ENCODE measurements at places on chromosomes 7 and 10.

- no peak for DNase-seq
Observed at GRCh38 chr10:96666741-96667140, 53.6 kb downstream of the PIK3AP1 start.

- no peak for DNase-seq
Observed at GRCh38 chr7:52143219-52143618, 826.6 kb upstream of the COBL start.

- DNase-seq: no peak
Observed at GRCh38 chr7:155917836-155918430, 105.7 kb upstream of the SHH start.

DNA sequence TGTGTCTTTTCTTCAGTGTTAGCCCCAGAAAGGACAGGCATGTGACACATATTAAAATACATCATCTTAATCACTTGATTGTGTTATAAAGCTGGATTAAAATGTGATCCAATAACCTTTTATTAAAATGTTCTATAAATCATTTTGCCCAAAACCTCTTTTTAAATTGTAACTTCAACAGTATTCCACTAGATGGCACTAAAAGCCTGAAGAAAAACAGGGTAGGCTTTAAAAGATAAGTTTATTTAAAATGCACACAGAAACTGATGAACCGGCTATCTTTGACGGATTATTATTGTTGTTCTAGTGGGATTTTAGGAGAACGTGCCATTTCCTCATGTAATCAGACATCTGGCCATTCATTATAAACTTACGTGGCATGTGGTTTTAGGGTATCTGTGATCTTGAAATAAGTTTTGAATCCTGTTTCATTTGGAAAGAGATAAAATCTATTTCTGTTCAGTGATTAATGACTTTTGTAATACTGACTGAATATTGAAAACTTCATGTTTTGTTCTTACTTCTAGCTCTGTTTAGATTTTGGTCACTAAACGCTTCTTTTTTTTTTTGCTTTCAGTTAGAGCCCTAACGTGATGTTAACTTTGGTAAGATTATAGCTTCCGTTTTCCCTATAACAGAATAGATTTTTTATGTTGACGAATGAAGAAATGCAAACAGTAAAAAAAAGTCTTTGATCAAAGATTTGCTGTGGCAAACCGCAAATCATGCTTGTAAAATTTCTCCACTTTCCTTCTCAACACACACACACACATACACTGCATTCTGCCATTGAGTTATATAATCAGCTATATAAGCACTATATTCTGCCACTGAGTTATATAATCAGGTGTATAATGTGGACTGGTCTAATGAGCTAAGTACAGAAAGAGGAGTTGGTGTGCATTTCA lies 13.6 kb downstream of the VPS50 start:
- no peak for DNase-seq

- no peak for DNase-seq
Observed at GRCh38 chr10:58554316-58554715, 41.6 kb downstream of the BICC1 start.

DNA sequence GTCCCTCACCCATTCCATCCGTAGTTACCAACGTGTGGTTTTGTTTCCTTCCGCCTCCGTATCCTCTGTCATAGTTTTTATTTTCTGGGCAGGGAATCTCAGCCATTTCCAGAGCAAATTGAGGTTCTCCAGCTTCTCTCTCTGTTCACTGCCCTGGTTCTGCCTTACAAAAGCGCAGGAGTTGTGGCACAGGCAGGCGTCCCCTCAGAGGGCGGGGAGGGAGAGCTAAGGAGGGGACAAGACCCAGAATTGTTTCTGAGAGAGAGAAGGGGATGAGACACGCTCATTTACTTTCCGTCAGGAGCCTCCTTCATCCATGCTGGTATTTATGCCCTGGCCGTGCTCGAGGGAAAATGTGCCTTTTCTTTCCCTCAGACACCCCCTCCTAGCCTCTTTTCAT lies 71.0 kb downstream of the SH2D4B start:
- no peak for DNase-seq

DNA sequence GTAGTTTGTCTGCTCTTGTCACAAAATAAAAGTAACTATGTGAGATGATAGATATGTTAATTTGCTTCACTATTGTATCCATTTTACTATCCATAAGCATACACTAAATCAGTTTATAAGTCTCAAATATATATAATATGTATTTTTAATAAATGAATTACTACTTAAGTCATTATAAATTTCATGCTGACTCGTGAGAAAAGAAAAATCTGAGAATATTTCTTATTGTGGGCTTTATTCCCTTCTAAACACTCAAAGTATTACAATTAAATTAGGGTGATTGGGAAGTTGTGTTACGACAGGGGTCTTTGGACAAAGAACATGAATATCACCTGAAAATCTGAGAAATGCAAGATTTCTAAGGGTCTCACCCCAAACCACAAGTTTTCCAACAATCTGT lies 48.7 kb upstream of the RELN start:
- DNase-seq: no peak

DNA sequence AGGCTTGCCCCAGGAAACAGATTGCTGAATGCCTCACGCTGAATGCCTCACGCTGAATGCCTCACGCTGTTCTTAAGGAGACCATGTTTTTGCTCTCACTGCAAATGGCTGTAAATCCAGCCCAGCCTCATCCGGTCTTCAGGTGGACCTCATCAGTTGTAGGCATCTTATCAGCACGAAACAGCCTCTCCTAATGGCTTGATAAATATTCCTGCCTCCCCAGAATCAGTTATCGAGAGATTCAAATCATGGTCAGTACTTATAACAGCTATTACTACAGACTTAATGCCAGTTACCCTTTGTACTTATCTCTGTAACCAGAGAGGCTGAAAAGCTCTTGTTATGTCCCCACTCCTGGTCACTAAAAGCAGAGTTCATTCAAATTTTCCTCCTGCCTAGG lies 290.6 kb downstream of the FZD1 start:
- DNase-seq: no peak

DNA sequence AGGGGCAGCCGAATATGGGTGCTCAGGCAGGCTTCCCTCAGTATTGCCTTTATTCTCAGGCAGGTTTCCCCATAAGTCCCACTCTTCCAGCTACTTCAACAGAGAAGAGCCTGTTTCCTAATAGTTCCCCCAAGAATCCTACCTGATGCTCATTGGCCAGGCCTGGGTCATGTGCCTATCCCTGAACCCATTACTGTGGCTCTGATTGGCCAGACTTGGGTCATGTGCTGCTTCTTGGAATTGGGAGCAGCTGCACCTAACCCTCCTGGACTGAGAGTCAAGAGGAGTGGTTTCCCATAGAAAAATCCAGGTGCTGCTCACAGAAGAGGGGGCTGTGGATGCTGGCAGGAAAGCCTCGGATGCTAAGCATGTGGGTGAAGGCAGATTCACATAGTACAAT lies 21.7 kb downstream of the OPALIN start:
- no peak for DNase-seq

GRCh38 chr7:87959336-87959735 lies 25.3 kb downstream of the ADAM22 start:
- no peak for DNase-seq

- no peak for DNase-seq
Observed at GRCh38 chr7:22697876-22698606, 29.0 kb upstream of the IL6 start.

DNA sequence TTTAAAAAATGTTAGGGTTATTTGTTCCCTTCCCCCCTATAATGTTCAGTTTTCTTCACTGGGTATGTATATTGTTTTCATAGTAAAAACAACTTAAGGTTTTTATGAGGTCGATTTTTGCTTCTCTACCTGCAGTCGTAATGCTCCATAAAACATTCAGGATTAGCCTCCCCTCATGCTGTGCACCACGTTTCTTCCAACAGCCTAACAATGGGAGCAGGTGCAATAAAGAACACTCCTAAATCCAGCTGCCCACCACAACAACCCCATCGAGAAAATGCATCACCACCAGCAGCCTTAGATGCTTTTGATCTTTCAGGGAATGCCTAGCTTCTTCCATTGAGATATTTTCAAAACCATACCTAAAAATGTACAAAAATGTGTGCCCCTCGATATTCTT lies 111.1 kb downstream of the ADAM12 start:
- DNase-seq: no peak

GRCh38 chr7:115635376-115635775 lies 395.2 kb downstream of the TFEC start:
- DNase-seq: no peak

- DNase-seq: no peak
Observed at GRCh38 chr10:50396491-50397311, 145.4 kb upstream of the ASAH2 start.

DNA sequence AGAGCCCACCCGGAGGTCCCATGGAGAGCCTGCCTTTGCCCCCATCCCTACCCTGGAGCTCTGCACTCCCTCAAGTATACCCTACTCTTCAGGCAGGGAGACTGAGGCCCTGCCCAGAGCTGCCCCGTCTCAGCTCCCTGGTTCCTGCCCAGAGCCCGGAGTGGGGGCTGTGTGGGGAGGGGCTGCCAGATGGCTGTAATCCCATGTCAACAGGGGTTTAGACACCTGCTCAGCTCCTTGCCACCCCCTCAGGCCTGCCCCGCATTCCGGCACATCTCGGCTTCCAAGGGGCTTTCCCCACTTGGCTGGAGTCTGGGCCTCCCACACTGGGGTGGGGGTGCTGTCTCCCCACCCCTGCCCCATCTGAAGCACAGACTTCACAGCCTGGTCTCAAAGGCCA lies 20.9 kb upstream of the LFNG start:
- DNase-seq: no peak

GRCh38 chr10:35545878-35546590 lies 59.1 kb upstream of the GJD4 start:
- no peak for DNase-seq

DNA sequence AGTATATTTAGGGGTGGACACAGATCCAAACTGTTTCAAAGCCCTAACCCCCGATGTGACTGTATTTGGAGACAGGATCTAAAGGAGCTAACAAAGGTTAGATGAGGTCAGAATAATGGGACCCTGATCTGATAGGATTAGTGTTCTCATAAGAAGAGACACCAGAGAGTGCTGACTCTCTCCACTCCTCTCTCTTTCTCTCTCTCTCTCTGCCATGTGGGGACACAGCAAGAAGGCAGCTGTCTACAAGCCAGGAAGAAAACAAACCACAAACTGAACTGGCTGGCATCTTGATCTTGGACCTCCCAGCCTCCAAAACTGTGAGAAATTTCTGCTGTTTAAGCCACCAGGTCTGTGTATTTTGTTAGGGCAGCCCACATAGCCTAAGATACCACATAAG lies 84.7 kb upstream of the KDM7A start:
- DNase-seq: no peak

DNA sequence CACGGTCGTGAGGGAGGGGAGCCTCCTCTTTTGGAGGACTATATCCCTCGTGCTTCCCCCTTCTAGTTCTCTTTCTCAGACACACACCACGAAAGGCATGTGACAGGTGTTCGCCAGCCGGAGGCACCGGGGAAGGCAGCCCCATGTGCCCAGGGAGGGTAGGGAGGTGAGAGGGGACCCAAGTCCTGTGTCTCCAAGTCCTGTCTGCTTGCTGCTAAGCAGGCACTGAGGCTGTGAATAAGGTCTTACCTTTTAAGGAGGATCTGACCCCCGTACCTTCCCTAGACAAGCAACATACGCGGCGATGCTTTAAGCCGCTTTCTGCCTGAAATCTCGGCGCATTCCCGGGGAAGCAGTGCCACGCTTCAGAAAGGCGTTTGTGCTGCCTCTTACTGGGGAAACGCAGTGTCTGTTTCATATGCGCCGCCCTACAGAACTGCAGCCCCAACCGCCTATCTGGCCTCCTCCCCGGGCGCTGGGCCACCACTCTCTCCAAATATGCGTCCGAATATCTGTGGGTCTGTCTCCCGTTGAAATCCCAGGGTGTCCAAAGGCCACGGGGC lies 770 bp downstream of the PLXNA4 start:
- no peak for DNase-seq

DNA sequence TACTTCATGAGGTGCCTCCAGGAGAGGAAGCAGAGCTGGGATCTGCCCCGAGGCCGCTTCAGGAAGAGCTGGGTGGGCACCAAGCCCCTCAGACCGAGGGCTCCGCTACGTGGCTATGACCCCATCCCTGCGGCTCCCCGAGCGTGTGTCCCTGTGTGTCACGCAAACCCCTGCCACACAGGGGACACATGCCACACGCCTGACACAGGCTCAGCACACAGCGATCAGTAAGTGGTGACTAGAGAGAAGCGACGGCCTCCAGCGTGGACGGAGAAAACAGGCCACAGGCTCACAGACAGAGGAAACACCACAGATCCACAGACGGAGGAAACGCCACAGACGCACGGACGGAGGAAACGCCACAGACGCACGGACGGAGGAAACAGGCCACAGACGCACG lies 18.5 kb downstream of the DIP2C start:
- DNase-seq: no peak

GRCh38 chr7:30837581-30837980 lies 66.4 kb downstream of the MINDY4 start:
- no peak for DNase-seq

GRCh38 chr7:151732834-151733592 lies 143.9 kb downstream of the PRKAG2 start:
- no peak for DNase-seq

DNA sequence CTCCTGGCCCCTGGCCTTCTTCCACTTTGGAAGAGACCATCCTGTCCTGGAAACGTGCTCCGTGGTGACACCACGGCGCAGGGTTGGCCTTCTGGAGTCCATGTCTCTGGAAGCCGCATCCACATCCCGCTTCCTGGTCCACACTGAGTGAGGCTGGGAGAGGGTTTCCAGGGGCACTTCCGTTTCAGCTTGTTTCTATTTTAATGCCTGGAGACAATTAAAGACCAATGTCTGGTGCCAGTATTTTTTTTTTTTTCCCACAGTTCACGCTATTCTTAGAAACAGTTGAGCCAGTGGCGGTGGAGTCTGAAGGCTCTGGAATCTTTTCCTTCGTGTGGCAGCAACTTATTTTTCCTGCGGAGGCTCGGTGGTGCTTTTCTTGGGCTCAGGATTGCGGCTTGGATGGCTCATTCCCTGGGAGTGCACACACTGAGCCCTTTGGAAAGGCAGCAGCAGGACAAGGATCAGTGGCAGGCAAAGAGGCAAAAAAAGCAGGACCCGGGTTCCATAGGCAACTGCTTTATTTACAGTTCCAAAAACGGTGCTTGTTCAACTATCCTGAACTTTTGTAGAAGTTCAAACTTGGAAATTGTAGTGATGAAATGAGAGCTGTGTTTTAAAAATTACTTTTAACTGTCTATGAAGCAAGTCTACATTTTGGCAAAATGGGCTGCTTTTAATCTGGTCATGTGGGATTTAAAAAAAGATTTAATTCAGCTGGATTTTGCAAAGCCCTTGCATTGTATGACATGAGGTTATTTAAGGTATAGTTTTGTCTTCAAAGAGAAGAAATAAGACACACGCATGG lies 202.8 kb downstream of the BAMBI start:
- no peak for DNase-seq

- DNase-seq: no peak
Observed at GRCh38 chr7:158048569-158048968, 539.1 kb downstream of the PTPRN2 start.

- DNase-seq: no peak
Observed at GRCh38 chr7:51619880-51620279, 303.3 kb upstream of the COBL start.

All from H54 (cell line).